ENCODE measurements at places on chromosomes 6 and 20. TPM values are rescaled to one million over a fixed set of nuclear protein-coding genes. Genes with fewer than 3 reads are reported as not detected.

DNA sequence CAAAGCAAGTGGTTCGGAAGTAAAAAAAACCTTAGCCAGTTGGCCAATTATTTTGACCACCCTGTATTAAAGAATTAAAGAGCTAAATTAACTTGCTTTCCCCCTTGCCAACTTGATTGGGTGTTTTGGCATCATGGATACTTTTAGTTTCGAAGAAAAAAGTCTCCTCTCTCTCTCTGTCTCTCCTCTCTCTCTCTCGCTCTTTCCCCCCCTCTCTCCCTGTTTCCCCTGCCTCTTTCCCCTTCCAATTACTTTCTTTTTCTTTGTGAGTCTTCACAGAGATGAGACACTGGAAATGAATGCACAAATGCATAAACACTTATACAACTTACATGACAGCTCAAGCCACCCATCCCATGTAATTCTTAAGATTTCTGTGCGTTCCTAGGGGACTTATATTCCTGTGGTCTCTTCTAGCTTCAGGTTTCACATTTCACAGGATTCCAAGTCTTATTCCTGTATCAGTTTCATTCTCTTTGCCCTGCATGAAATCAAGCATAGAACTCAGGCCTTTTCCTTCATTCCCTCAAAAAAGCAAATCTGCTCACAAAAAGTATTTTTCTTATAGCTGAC, 32.9 kb upstream of the EYA4 start:
- H3K4me1 ChIP-seq: no peaks in the 10 kb centered on the region
- no peak overlapping the region for H3K27ac ChIP-seq

- H3K4me3 ChIP-seq: peak overlapping the region; percentile 17
- DNase-seq: peak; percentile 27
Observed at GRCh38 chr20:26209171-26209941, 512.7 kb upstream of the ZNF337 start.

- H3K4me3 ChIP-seq: no peak overlapping the region
- H3K4me1 ChIP-seq: peaks cover 5% of the 10 kb centered on the region
- no peaks in the 10 kb centered on the region for H3K36me3 ChIP-seq
- no peaks in the 10 kb centered on the region for H3K27me3 ChIP-seq
- no peak overlapping the region for H3K27ac ChIP-seq
Observed at GRCh38 chr20:13121840-13122515, 99.1 kb upstream of the ISM1 start.

Gene TBCC
- polyA plus RNA-seq: 53.3 TPM

DNA sequence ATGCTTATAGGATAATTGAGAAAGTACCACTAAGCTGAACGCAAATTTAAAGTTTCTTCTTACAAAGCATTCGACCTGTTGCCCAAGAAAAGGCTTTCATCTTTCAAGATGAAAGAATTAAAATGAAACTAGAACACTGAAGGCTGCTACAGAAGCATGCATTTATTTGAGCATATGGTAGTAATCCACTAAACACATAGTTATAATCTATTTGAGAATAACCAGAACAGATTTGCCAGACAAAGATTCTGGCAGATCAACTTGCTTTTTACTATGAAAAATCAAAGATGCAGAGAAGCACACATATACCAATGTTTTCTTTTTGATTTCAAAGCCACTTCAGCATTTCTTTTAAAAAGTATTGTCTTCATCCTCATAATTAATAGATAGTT, 412.2 kb downstream of the UTRN start:
- H3K36me3 ChIP-seq: no peaks in the 10 kb centered on the region
- H3K4me1 ChIP-seq: no peaks in the 10 kb centered on the region
- DNase-seq: no peak
- H3K4me3 ChIP-seq: no peak overlapping the region
- no peaks in the 10 kb centered on the region for H3K27me3 ChIP-seq

- no peak overlapping the region for H3K4me3 ChIP-seq
- H3K4me1 ChIP-seq: no peaks in the 10 kb centered on the region
Observed at GRCh38 chr6:12371641-12372146, 81.5 kb downstream of the EDN1 start.

DNA sequence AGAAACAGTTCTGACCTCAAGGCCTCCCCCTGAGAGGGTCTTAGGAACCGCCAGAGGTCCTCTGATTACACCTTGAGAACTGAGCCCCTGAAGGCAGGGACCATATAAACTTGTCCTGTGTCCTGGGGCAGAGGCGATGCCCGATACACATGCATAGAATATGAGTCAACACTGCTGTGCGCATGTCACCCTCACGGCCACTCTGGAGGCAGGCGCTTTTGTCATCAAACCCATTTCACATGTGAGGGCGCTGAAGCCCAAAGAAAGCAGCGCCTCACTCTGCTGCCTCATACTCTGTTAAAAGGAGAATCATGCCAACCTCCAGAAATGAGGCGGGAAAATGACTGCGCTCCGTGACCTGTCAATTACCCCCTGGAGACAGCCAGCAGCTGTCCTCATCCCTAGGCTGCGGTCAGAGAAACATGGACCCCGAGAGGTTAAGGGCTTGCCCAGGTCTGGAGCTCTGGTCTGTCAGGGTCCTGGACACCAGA, 158.3 kb downstream of the GRM4 start:
- H3K4me3 ChIP-seq: no peak overlapping the region
- H3K27me3 ChIP-seq: no peaks in the 10 kb centered on the region
- H3K27ac ChIP-seq: no peak overlapping the region
- H3K36me3 ChIP-seq: no peaks in the 10 kb centered on the region
- no peak for DNase-seq
- peaks cover 8% of the 10 kb centered on the region for H3K4me1 ChIP-seq

Gene MUC22
- not detected for polyA plus RNA-seq

DNA sequence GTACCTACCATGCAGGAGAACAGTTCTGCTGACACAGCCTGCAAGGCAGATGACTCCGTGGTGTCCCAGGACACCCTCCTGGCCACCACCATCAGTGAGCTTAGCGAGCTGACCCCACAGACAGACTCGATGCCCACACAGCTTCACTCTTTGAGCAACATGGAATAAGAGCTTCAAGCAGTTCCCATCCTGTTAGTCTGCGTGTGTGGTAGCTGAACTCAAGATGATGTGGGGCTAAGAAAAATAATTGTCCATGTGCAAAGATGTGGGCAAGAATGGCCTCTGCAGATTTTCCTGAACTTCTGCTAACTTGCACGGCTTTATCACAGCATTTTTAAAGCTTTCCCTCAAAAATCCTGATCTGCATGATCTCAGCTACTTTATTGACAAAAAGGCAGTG, 8.3 kb downstream of the GZF1 start:
- peaks cover 45% of the 10 kb centered on the region for H3K36me3 ChIP-seq
- no peak overlapping the region for H3K27ac ChIP-seq
- H3K4me1 ChIP-seq: peaks cover 18% of the 10 kb centered on the region
- no peaks in the 10 kb centered on the region for H3K27me3 ChIP-seq
- no peak for DNase-seq
- H3K4me3 ChIP-seq: no peak overlapping the region

Gene TSPO2
- not detected for polyA plus RNA-seq

- no peaks in the 10 kb centered on the region for H3K36me3 ChIP-seq
- H3K27ac ChIP-seq: no peak overlapping the region
Observed at GRCh38 chr6:164410017-164410416, 899.4 kb downstream of the C6orf118 start.

Gene ACTL10
- polyA plus RNA-seq: 1.3 TPM

Gene NFKBIE
- 12.5 TPM for polyA plus RNA-seq

Gene TTLL9
- 0.09 TPM for polyA plus RNA-seq

- DNase-seq: peak; percentile 25
- peaks cover 29% of the 10 kb centered on the region for H3K4me1 ChIP-seq
- H3K36me3 ChIP-seq: no peaks in the 10 kb centered on the region
- H3K4me3 ChIP-seq: no peak overlapping the region
- no peak overlapping the region for H3K27ac ChIP-seq
- H3K27me3 ChIP-seq: no peaks in the 10 kb centered on the region
Observed at GRCh38 chr20:52978851-52979250, 6.7 kb downstream of the TSHZ2 start.

DNA sequence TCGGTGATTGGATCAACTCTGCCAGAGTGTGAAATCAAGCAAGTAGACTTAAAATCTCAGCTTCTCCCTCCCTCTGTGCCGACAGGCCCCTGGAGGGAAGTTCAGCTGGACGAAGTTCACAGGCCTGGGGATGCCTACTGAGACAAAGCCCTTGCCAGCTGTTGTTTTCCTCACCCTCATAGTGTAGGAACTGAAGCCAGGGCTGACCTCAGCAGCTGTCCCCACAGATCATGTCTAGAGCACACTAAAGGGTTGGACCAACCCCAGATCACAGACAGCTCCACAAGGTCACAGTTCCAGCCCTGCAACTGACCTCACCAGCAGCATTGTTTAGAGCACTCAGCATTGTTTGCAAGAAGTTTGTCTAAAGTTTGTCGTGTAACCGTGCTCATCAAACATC, 261.9 kb upstream of the ECI2 start:
- H3K4me3 ChIP-seq: no peak overlapping the region
- H3K36me3 ChIP-seq: no peaks in the 10 kb centered on the region
- H3K4me1 ChIP-seq: peaks cover 13% of the 10 kb centered on the region
- H3K27me3 ChIP-seq: no peaks in the 10 kb centered on the region
